Fibroblast of skin of scalp (primary cell): ENCODE measurements at places on chromosomes 5 and 9.

DNA sequence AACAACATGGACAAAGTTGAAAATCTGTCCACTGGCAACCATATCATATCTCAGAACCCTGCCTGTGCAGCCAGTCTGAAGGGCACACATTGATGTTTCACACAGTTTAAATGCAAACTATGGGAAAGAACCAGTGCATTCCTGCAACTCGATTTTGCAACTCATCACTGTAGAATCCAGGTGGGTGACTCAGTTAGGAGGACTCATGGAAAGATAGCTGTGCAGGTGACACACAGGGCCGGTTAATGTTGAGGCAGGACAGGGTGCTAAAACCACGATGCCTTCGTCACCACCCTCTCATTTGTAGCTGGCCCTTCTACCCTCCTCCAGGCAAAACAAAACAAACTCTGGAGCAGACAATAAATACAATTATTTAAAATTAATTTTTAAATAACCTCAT, 62.8 kb downstream of the TLE1 start:
- no peak for DNase-seq

- DNase-seq = peak; percentile 49
Observed at GRCh38 chr9:127283917-127284497, 19.4 kb downstream of the GARNL3 start.

DNA sequence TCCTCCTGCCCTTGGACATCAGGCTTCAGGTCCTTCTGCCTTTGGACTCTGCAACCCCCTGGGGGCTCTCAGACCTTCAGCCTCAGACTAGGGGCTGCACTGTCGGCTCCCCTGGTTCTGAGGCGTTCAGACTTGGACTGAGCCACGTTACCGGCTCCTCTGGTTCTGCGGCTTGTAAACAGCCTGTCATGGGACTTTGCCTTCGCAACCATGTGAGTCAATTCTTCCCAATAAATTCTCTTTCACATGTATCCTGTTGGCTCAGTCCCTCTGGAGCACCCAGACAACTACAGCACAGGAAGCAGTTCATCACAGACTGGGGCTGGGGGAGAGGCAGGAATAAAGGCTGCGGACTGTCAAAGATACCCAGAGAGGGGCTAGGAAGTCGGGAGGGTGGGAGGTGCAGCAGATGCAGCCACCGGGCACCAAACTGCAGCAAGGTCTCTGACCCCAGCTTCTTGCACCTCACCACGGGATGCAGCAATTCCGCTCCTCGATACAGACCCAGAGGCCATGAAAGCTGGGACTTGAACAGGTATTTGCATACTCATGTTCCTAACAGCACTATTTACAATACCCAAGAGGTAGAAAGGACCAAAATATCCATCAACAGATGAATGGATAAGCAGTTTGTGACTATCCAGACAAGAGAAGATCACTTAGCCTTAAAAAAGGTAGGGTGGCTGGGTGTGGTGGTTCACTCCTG, 100.8 kb downstream of the COL23A1 start:
- no peak for DNase-seq

- no peak for DNase-seq
Observed at GRCh38 chr5:134864707-134865106, 9.5 kb upstream of the TXNDC15 start.

- DNase-seq = peak; percentile 6
Observed at GRCh38 chr9:88017096-88017495, 42.8 kb upstream of the CDK20 start.

GRCh38 chr5:134226441-134227192, 744 bp upstream of the PPP2CA start:
- peak; percentile 12 for DNase-seq

DNA sequence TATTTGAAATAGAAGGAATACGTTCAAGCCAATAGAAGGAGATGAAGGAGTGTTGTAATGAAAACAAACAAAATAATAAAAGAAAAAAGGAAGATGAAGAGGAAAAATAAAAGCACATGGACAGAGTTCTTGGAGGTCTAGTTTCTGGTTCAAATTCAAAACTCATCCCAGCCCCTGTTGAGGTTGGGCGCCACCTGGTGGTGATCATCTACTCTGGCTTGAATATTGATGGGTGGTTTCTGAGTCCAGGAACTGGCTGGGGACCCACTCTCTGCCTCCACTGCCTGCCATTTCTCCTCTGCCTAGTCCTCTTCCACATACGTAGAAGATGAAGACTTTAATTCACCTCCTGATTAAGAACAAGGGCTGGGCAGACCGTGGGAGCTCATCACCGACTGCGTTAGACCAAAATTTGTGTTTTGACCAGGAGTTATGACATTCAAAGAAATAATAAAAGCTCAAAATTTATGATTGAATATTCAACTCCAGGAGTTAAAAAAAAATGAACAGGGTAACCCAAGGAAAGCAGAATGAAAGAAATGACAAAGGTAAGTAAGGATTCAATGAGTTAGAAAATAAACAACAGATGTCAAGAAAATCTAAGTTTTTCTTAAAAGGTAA, 99.0 kb upstream of the SLC1A3 start:
- peak; percentile 74 for DNase-seq

GRCh38 chr9:89993678-89994630, 389.1 kb downstream of the GADD45G start:
- DNase-seq = peak; percentile 33

- DNase-seq = peak; percentile 46
Observed at GRCh38 chr5:42250-42649, 49.7 kb upstream of the PLEKHG4B start.

- no peak for DNase-seq
Observed at GRCh38 chr9:87716141-87716540, 9.8 kb upstream of the CTSL start.

DNA sequence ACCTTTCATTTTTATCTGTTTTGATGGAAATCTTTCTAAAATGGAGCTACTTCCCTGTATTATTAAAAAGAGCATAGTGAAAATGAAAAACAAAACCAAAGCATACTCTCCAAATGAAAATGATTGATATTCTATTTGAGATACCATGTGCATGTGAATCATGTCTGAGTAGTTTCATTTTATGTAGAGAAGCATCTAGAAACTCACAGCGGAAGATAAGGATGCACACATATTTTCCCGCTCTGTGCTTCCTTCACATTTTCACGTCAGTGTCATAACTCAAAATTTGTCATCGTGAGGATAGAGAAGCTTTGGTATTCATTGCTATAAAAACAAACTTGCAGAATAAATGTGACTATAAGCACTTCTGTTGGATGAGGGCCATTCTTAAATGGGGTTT, 34.0 kb upstream of the CLINT1 start:
- DNase-seq = no peak

DNA sequence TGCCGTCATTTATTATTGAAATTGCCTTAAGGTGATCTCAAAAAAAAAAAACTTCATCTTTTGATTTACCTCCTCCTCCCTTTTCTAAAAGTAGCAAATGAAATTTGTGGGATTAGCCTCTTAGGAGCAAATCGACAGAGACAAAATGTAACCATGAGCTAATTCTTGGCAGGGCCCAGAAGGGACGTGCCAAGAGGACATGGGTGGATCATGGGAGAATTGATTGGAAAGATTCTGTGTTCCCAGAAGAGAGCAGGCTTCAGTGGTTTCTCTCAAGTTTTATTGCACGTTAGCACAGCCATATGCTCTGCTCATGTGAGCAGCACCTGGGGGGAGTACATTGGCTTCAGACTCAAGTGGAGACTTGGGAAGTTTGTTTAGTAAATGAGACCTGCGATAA, 394.6 kb downstream of the ELAVL2 start:
- DNase-seq = no peak

DNA sequence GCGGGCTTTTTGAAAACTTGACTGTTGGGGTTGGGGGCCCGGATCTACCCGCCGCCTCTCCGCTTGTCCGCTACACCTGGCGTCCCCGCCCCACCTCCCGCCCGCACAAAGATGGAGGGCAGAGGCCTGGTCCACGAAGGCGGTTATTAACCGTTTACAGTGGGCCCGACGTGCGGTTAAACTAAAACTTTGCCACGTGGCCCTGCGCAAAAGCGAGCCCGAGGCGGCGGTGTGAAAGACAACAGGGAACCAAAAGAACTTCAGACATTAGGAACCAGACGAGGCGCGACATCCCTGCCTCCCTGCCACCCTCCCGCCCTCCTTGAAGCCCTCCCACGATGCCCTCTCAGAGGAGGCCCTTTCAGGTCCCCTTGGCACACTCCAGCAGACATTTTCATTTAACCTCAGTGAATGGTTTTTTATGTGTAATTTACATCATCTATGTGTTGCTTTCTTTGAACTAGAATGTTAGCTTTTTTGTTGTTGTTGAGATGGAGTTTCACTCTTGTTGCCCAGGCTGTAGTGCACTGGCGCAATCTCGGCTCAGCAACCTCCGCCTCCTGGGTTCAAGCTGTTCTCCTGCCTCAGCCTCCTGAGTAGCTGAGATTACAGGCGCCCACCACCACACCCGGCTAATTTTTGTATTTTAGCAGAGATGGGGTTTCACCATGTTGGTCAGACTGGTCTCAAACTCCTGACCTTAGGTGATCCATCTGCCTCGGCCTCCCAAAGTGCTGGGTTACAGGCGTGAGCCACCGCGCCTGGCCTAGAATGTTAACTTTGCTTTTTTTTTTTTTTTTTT, 999 bp upstream of the HNRNPA0 start:
- no peak for DNase-seq

GRCh38 chr9:97850746-97851445, 2.1 kb upstream of the FOXE1 start:
- no peak for DNase-seq

DNA sequence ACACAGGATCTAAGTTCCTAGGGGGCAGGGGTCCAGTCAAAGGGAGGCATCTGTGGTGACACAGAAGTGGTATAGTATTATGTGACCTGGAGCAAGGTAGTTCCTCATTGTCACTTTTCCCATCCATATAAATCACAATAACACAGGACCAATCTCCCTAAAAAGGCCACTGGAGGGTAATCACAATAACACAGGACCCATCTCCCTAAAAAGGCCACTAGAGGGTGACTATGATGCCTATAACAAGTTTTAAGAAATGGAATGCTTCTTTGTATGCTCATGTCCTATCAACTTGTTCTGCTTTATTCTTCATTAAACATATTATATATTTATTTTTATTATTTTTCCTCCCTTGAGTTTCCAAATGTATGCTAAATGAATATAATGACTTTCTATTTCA, 254.6 kb downstream of the ASTN2 start:
- DNase-seq = peak; percentile 11

- DNase-seq = no peak
Observed at GRCh38 chr5:128711216-128711615, 173.2 kb upstream of the FBN2 start.

DNA sequence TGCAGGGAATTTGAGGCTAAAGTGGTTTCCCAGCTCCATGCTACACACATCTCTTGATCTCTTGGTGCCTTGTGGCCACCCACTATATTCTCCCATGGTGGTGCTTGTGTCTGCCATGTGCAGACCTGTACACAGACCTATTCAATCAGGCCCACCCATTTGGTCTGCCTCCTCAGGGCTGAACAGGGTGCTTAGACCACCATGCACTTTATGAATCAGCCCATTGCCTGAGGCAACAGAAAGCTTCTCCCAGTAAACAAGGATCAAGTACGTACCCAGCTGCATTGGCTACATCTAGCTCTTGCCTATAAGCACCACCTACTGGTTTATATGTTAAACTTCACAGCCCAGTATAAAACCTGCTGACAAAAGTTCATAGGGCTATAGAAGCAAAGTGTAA, 664.3 kb upstream of the EDIL3 start:
- peak; percentile 71 for DNase-seq

GRCh38 chr5:73989956-73990355, 364.0 kb downstream of the ARHGEF28 start:
- DNase-seq = no peak

DNA sequence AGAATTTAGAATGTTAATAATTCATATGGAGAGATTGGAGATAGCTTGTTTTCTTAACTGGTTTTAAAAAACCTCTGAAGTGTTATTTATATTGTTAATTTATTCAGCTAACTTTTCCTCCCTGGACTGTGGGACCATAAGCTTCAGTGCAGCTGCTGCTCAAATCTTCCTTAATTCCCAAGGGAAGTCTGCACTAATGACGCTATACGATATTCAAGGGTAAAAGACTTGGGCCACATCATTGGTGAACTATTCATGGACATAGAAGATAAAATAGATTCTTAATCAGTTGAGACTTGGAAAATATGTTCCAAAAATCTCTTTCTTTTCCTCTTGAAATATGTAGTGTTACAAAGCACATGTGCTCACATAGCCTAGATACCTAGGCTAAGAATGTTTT, 31.1 kb upstream of the GAS1 start:
- DNase-seq = peak; percentile 77

DNA sequence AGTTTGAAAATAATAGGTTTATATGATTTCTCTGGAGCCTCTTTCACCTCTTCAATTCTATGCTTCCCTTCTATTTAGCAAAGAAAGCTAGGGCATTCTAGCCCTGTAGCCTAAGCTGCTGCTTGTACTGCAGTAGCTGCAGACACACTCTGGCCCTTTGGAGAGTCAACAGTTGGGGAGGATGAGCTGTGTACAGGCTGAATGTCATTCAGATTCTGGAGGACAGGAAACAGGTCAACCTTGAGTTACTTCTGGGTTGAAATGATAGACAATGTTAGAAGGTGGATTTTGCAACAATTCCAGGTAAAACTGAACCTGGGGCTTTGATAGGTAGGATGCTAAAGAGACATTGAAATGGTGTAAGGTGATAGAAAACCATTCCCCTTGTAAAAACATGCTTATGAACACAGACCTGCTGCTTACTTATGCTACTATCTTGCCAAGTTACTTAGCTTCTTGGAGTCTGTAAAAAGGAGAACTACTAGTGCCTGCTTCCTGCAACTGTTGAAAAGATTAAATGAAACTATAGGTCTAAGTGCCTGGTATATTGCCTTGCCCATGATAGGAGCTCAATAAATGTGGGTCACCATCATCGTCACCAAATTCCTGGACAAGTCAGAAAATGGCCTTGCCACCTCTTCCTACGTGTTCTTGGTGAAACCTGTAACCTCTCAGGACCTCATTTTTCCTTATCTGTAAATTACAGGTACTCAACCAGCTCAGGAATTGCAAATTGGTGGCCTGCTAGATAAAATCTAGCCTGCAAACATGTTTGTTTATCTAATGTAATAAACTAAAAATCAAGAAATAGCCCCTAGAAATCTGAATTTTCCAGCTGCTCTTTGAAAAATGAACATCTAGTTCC, 83.7 kb downstream of the GALNT10 start:
- no peak for DNase-seq
